ENCODE measurements at places on chromosomes 2 and 18.

DNA sequence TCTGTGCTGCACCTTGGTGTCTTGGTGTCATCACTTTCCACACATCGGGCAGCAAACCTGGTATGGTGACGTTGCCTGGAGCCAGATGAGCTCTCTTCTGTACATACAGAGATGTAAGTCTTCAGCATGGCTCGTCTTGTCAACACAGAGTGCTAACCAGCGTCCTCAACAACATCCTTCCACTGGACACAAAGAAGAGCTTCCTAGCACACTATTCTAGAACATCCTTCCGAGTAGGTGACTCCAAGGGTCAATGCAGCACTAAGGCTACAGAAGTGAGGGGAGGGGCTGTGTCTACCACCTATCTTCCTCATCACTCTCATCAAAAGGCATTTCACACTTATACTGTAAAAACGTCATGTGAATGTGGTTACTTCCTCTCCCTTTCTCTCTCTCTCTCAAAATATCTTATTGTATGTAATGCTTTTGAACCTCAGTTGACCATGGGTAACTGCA lies 108.1 kb upstream of the SLC1A4 start:
- no peak for DNase-seq

GRCh38 chr2:55949211-55949610 lies 25.6 kb upstream of the EFEMP1 start:
- DNase-seq = no peak

GRCh38 chr2:129763966-129764365 lies 215.5 kb upstream of the RAB6C start:
- no peak for DNase-seq

- DNase-seq = no peak
These were observed 244.7 kb upstream of the HS6ST1 start for GRCh38 chr2:128563348-128563687.

GRCh38 chr2:66481100-66481549 lies 46.2 kb downstream of the MEIS1 start:
- DNase-seq = no peak

DNA sequence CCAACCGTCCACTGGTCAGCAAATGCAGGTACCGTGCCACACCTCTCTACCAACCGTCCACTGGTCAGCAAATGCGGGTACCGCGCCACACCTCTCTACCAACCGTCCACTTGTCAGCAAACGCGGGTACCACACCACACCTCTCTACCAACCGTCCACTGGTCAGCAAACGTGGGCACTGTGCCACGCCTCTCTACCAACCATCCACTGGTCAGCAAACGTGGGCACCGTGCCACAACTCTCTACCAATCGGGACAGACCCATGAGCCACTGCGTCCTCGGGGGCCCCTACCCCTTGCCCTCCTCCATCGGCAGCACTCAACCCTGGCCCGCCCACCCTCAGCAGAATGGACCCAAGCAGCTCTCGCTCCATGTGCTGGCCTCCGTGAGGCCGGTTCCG lies 226.4 kb upstream of the SALL3 start:
- DNase-seq = no peak

GRCh38 chr2:161308178-161308955 lies at the start of gene PSMD14:
PSMD14 (plus strand) TSS chr2:161308425; CDS start chr2:161318826, 10,401 bp downstream.
- DNase-seq = peak; percentile 92

DNA sequence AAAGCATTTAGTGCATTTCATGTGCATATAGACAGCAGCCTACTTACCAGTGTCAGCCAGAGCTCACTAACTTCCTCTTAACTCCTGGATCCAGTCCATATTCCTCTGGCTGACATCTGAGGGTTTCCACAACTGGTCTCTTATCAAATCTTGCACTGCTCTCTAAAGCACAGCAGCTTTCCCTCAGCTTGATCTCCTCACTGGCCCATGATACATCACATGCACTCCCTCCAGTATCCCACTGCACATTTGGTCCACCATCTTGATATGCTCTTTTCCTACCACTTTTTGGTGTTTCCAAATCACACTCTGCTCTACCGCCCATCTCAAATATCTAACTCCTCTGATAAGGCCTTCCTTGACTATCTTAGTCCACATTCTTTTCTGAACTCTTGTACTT lies 105.0 kb upstream of the ZFP36L2 start:
- no peak for DNase-seq

GRCh38 chr2:160288324-160288723 lies 88.3 kb upstream of the ITGB6 start:
- no peak for DNase-seq

DNA sequence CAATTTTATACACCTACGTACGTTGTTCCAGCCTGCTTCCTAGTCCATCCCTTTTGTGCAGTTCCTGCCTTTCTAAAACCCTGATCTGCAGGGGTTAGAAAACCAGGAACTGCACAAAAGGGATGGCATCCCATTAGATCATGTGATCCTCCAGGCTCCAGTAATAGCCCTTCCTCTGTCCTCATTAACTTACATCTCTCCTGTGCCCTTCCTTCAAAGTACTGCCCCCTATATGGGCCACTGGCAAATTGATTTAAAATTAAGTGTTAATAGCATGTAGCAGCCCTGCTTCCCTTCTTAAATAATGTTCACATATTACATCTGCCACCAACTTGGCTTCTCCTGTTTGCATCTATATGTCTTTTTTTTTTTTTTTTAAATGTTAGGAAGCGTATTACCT lies 61.3 kb upstream of the NXPH2 start:
- DNase-seq = no peak

- DNase-seq = no peak
These were observed 19.6 kb upstream of the IL37 start for GRCh38 chr2:112891385-112891831.

- no peak for DNase-seq
These were observed 401.0 kb upstream of the UBE2E3 start for GRCh38 chr2:180579388-180579787.

GRCh38 chr2:98037666-98038336 lies 42.1 kb upstream of the TMEM131 start:
- no peak for DNase-seq

DNA sequence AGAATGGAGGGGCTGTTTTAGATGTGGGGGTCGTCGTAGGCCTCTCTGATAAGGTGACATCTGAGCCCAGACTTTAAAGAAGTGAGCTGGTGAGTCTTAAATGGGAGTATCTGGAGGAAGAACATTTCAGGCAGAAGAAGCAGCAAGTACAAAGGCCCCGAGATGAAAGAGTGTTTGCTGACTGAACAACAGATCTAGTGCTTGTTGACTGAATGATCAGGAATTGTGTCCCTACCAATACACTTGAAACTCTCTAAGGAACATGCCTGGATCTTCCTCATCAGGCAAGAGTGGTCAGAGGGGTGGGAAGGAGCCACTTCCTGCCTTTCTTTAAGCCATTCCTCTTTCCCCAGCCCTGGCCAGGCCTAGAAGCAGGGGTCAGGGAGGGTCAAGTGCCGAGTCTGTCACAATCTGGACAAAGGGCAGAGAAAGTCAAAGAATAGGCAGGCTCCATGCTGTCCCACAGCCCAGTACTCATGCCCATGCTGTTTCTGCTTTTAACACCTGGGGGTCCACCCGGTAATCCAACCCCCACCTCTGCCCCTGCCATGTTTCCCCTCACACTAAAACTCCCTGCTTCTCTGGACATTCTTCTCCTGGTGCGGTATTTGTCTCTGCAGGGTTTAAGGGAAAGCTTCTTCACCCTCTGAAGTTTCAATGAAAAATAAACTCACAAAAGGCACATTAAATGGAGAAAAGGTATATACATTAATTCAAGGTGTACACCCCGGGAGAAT lies 3.0 kb upstream of the TMEM37 start:
- no peak for DNase-seq
